ENCODE measurements at places on chromosomes 11 and 22.

- H3K27me3 ChIP-seq: no peaks in the 10 kb centered on the region
- no peak overlapping the region for H3K27ac ChIP-seq
- H3K4me3 ChIP-seq: no peak overlapping the region
These were observed 14.0 kb upstream of the NRIP3 start for GRCh38 chr11:9017773-9018172.

DNA sequence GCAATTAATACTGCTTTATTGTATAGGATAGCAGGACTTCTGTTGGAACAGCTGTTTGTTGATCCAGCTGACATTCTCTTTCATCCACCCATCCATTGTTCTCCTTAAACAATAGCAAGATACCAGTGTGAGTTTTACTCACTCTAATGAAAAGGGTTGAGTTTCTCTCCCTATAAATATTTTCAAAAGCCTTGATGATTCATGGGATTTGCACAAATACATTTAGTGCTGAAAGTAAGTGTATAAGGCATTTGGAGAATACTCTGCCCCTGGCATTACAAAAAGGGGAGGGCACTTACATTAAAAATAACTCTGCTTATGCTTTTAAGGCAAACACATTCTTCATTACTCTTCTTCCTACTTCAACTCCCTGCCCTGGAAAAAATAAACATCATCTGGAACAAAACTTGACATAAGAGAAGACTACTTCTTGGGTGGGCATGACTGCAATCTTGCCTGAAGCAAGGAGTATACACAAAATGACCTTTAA is 634.9 kb downstream of the METTL15 start:
- H3K36me3 ChIP-seq: no peaks in the 10 kb centered on the region
- H3K27ac ChIP-seq: no peak overlapping the region
- H3K27me3 ChIP-seq: no peaks in the 10 kb centered on the region

GRCh38 chr11:85040166-85040565 is 587.0 kb downstream of the DLG2 start:
- DNase-seq: no peak
- no peaks in the 10 kb centered on the region for H3K36me3 ChIP-seq
- H3K4me3 ChIP-seq: no peak overlapping the region
- no peak overlapping the region for H3K27ac ChIP-seq
- H3K4me1 ChIP-seq: no peaks in the 10 kb centered on the region

GRCh38 chr11:128464878-128465450 is 122.4 kb downstream of the ETS1 start:
- H3K27ac ChIP-seq: peak overlapping the region; percentile 93
- peaks cover 79% of the 10 kb centered on the region for H3K36me3 ChIP-seq
- peak overlapping the region; percentile 9 for H3K4me3 ChIP-seq
- peaks cover 74% of the 10 kb centered on the region for H3K4me1 ChIP-seq
- no peak for DNase-seq

DNA sequence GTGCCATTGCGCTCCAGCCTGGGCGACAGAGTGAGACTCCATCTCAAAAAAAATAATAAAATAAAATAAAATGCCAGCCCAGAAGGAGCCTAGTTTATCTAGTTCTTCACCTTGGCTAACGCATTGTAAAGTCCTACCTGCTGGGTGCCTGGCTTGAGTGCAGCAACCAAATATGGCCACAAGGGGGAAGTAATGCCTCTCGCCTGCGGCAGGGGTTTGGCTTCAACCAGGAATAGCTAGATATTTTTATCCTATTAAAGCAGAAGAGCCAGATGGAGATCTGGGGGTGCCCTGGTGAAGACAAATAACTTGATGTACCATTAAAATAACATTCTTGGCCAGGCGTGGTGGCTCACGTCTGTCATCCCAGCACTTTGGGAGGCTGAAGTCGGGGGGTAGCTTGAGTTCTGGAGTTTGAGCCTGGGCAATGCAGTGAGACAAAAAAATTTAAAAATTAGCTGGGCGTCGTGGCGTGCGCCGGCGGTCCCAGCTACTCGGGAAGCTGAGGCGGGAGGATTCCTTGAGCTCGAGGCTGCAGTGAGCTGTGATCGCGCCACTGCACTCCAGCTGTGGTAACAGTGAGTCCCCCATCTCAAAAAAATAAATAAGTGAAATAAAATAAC is 20.6 kb upstream of the PLEKHB1 start:
- no peaks in the 10 kb centered on the region for H3K36me3 ChIP-seq
- H3K4me1 ChIP-seq: no peaks in the 10 kb centered on the region
- peak; percentile 40 for DNase-seq
- H3K27me3 ChIP-seq: no peaks in the 10 kb centered on the region
- H3K4me3 ChIP-seq: no peak overlapping the region
- no peak overlapping the region for H3K27ac ChIP-seq

DNA sequence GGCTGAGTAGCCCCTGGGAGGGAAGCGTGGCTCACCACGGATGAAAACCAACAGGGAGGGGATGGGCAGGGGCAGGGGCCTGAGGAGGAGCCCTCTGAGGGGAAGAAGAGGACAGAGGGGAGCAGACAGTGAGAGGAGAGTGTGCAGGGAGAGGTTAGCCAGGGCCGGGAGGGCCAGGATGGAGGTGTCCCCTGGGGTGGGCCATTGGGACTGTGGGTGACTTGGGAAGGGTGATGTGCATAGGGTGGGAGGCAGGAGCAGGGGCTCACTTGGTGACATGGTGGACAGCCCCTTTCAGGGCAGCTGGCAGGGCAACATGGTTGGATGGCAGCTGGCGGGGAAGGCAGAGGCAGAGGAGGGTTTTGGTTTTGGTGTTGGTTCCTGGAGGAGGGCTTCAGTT is 5.6 kb upstream of the GDPD5 start:
- H3K36me3 ChIP-seq: no peaks in the 10 kb centered on the region
- H3K27ac ChIP-seq: no peak overlapping the region
- no peak for DNase-seq
- H3K4me3 ChIP-seq: no peak overlapping the region
- no peaks in the 10 kb centered on the region for H3K27me3 ChIP-seq
- H3K4me1 ChIP-seq: peaks cover 8% of the 10 kb centered on the region

GRCh38 chr11:78525720-78526119 is 48.9 kb downstream of the NARS2 start:
- H3K27ac ChIP-seq: no peak overlapping the region
- no peaks in the 10 kb centered on the region for H3K27me3 ChIP-seq
- no peak for DNase-seq
- H3K36me3 ChIP-seq: no peaks in the 10 kb centered on the region

DNA sequence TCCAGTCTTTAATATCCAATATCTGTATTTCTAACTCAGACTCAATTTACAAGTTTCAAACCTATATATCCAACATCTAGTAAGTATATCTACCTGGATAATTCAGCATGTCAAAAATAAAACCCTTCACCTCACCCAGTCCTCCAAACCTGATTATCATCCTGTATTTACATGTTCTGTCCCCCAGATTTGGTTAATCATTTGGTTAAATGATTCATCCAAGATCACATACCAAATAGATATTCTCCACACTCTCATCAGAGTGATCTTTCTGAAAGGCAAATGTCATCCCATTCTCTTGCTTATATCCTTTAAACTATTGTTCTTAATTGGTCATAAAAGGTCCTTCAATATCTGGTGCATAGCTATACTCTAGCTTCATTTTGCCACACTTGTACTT is 199.0 kb downstream of the SOX6 start:
- no peak overlapping the region for H3K4me3 ChIP-seq
- no peak for DNase-seq
- no peaks in the 10 kb centered on the region for H3K36me3 ChIP-seq
- H3K27me3 ChIP-seq: no peaks in the 10 kb centered on the region
- no peak overlapping the region for H3K27ac ChIP-seq
- H3K4me1 ChIP-seq: no peaks in the 10 kb centered on the region

DNA sequence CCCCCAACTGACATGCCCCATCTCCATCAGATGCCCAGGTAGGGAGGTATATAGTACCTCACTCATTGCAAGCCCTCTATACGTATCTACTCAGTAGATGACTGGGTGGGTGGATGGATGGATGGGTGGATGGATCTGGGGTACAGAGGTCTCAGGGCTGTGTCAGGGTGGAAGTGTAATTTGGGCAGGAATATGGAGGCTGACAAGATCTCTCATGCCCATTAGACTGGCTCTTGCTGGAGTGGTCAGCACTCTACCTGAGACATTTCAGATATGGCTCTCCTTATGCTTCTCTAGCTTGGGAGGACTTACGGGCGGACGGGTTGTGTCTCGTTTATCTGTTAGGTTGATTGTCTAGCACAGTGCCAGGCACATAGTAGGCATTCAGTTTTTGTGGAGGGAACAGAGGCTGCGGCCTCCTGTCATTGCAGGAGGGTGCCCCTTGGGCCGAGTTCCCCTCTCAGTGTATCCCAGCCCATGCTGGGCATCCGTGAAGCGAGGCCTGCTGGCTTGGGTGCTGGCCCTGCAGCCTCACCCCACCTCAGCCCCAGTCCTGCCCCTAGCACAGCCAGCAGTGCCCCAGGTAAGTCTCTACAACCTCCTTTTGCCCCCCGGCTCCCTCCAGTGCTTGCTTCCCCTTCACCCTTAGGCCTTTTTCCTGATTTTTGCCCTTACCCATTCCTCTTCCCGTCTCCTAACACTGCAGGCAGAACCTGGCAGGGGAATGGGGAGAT is 13.7 kb downstream of the ROBO3 start:
- no peak overlapping the region for H3K4me3 ChIP-seq
- H3K36me3 ChIP-seq: no peaks in the 10 kb centered on the region
- peaks cover 14% of the 10 kb centered on the region for H3K4me1 ChIP-seq
- H3K27me3 ChIP-seq: no peaks in the 10 kb centered on the region

GRCh38 chr22:27718186-27719035 is 83.1 kb downstream of the MN1 start:
- H3K36me3 ChIP-seq: no peaks in the 10 kb centered on the region
- DNase-seq: no peak
- no peak overlapping the region for H3K27ac ChIP-seq
- no peaks in the 10 kb centered on the region for H3K4me1 ChIP-seq

- H3K27ac ChIP-seq: no peak overlapping the region
- no peaks in the 10 kb centered on the region for H3K27me3 ChIP-seq
- no peaks in the 10 kb centered on the region for H3K4me1 ChIP-seq
- no peak for DNase-seq
These were observed 478.1 kb upstream of the CHORDC1 start for GRCh38 chr11:90700789-90701439.

GRCh38 chr11:12116425-12117032 is 6.1 kb downstream of the MICAL2 start:
- no peak overlapping the region for H3K27ac ChIP-seq
- no peak overlapping the region for H3K4me3 ChIP-seq
- H3K4me1 ChIP-seq: no peaks in the 10 kb centered on the region
- no peaks in the 10 kb centered on the region for H3K27me3 ChIP-seq
- no peak for DNase-seq

GRCh38 chr11:95575517-95575916 is 214.1 kb downstream of the FAM76B start:
- no peak for DNase-seq
- no peak overlapping the region for H3K27ac ChIP-seq
- H3K4me3 ChIP-seq: no peak overlapping the region
- no peaks in the 10 kb centered on the region for H3K27me3 ChIP-seq

DNA sequence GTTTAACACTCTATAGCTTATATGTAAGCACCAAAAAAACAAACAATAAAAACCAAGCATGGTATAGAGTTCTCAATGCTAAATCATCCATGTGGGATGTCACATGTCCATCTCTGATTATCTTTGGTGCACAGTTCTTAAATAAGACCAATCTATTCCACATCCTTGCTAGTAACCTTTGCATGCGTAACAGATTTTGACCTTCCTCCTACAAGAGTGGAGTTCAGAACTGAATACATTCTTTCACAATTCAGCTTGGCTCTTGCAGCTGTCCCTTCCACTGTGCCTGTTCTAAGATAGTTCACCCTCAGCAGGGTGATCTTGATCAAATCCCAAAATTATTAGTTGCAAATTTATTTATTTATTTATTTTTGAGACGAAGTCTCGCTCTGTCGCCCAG is 21.1 kb downstream of the PRR14L start:
- H3K36me3 ChIP-seq: peaks cover 12% of the 10 kb centered on the region
- no peaks in the 10 kb centered on the region for H3K27me3 ChIP-seq
- H3K27ac ChIP-seq: no peak overlapping the region
- DNase-seq: no peak
- H3K4me1 ChIP-seq: no peaks in the 10 kb centered on the region
- H3K4me3 ChIP-seq: no peak overlapping the region

- no peak overlapping the region for H3K27ac ChIP-seq
- no peak for DNase-seq
- no peaks in the 10 kb centered on the region for H3K4me1 ChIP-seq
- no peak overlapping the region for H3K4me3 ChIP-seq
- H3K27me3 ChIP-seq: no peaks in the 10 kb centered on the region
- H3K36me3 ChIP-seq: no peaks in the 10 kb centered on the region
These were observed 2.0 kb upstream of the KRTAP5-10 start for GRCh38 chr11:71563406-71563805.

- no peaks in the 10 kb centered on the region for H3K27me3 ChIP-seq
- H3K27ac ChIP-seq: no peak overlapping the region
- no peak overlapping the region for H3K4me3 ChIP-seq
These were observed 360.6 kb upstream of the C11orf87 start for GRCh38 chr11:109061394-109061793.

- H3K36me3 ChIP-seq: peaks cover 5% of the 10 kb centered on the region
- H3K4me1 ChIP-seq: no peaks in the 10 kb centered on the region
- no peak for DNase-seq
- no peak overlapping the region for H3K4me3 ChIP-seq
- no peaks in the 10 kb centered on the region for H3K27me3 ChIP-seq
- no peak overlapping the region for H3K27ac ChIP-seq
These were observed 8.5 kb upstream of the ARFGAP3 start for GRCh38 chr22:42865536-42865935.

GRCh38 chr11:97739932-97740800 is 1280.6 kb upstream of the CNTN5 start:
- H3K4me1 ChIP-seq: no peaks in the 10 kb centered on the region
- no peaks in the 10 kb centered on the region for H3K36me3 ChIP-seq
- DNase-seq: no peak
- no peak overlapping the region for H3K27ac ChIP-seq
- no peaks in the 10 kb centered on the region for H3K27me3 ChIP-seq
- H3K4me3 ChIP-seq: no peak overlapping the region

DNA sequence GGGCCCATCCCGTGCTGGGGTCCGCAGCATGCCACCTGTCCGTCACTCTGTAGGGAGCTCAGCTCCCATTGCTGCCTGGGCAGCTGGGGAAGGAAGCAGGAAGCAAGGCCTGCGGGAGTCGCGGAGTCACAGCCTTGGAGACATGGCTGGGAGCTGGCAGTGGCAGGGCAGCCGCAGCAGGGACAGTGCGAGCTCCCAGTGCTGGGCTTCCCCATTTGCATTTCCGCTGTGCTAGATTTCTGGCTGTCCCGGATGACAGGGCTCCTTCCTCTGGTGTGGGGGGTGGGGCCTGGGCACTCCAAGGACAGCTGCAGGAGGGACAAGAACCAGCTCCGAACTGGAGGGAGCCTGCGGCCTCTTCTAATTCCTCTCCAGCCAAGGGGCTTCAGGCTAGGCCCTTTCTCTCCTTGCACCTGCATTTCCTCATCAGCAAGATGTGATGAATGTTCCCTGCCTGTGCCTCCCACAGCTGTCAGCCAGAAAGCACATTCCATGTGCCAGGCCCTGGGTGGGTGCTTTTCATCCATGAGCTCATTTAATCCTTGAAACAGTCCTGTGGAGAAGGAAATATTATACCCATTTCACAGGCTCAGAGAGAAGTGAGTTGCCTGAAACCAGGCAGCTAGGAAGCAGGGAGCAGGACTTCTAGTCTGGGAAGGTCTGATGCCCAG is 48.0 kb downstream of the MYO7A start:
- no peaks in the 10 kb centered on the region for H3K4me1 ChIP-seq
- no peak overlapping the region for H3K27ac ChIP-seq
- H3K36me3 ChIP-seq: no peaks in the 10 kb centered on the region
- H3K27me3 ChIP-seq: no peaks in the 10 kb centered on the region
- no peak for DNase-seq

GRCh38 chr11:104962852-104963251 is 5.5 kb downstream of the CASP4 start:
- no peaks in the 10 kb centered on the region for H3K27me3 ChIP-seq
- no peak overlapping the region for H3K27ac ChIP-seq
- peaks cover 6% of the 10 kb centered on the region for H3K36me3 ChIP-seq
- no peak overlapping the region for H3K4me3 ChIP-seq

Data from effector memory CD4-positive, alpha-beta T cell (primary cell).